ENCODE measurements at places on chromosomes 2 and 18.

- DNase-seq: no peak
These were observed 62.1 kb upstream of the TCF7L1 start for GRCh38 chr2:85071096-85071495.

- DNase-seq: no peak
These were observed 53.4 kb downstream of the ZNF638 start for GRCh38 chr2:71385012-71385411.

GRCh38 chr2:49162151-49162550 lies 7.8 kb upstream of the FSHR start:
- no peak for DNase-seq

GRCh38 chr2:240395448-240395847 lies 40.0 kb upstream of the GPC1 start:
- DNase-seq: no peak

- DNase-seq: no peak
These were observed 78.7 kb downstream of the CUL3 start for GRCh38 chr2:224506494-224506893.

DNA sequence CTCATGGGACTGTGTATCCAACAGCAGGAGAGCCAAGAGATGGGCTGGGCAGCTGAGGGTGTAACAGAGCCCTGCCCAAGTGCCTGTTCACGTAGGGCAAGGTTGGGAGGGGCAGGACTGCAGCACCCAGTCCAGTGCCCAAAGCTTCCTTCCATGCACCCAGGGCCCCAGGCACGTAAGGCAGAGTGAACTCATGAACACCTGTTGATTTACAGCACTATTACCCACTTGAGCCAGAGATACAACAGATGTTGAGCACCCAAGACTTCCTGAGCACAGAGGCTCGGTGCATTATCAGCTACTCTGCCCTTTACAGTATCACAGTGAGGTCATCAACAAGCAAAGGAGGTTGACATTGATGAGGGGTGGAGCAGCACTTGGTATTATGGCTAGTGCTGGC lies 50.2 kb upstream of the FHL2 start:
- DNase-seq: no peak

GRCh38 chr2:209387389-209387788 lies 36.5 kb upstream of the MAP2 start:
- DNase-seq: no peak

Measured in GM23338 (cell line).